Renal pelvis (tissue), 12 donors: ENCODE measurements at places on chromosomes 2 and 18. TPM values are rescaled to one million over a fixed set of nuclear protein-coding genes. Genes with fewer than 3 reads are reported as not detected.

L3MBTL4 gene
- 4.1 TPM for polyA plus RNA-seq

MCFD2 gene
- polyA plus RNA-seq = 87.1 TPM

CIB4 gene
- polyA plus RNA-seq = 0.78 TPM

TACR1 gene
- 2.1 TPM for polyA plus RNA-seq

ARHGAP28 gene
- 65.5 TPM for polyA plus RNA-seq

ELOA2 gene
- polyA plus RNA-seq = 0.16 TPM

CNGA3 gene
- not detected for polyA plus RNA-seq

MLPH gene
- 5.1 TPM for polyA plus RNA-seq

KIAA2012 gene
- polyA plus RNA-seq = 0.25 TPM

C2orf66 gene
- polyA plus RNA-seq = 0.31 TPM

CHST10 gene
- polyA plus RNA-seq = 23.6 TPM

PDK1 gene
- 9.4 TPM for polyA plus RNA-seq

SIX3 gene
- polyA plus RNA-seq = not detected

GCKR gene
- 0.10 TPM for polyA plus RNA-seq

LBX2 gene
- polyA plus RNA-seq = 3.1 TPM
